CD4-positive, alpha-beta T cell treated with Interleukin-2 at 100 ng/mL for 4 hours (primary cell): ENCODE measurements at places on chromosomes 12 and 14.

- no peak for DNase-seq
Measured at GRCh38 chr12:29739279-29739991, 44.3 kb downstream of the TMTC1 start.

DNA sequence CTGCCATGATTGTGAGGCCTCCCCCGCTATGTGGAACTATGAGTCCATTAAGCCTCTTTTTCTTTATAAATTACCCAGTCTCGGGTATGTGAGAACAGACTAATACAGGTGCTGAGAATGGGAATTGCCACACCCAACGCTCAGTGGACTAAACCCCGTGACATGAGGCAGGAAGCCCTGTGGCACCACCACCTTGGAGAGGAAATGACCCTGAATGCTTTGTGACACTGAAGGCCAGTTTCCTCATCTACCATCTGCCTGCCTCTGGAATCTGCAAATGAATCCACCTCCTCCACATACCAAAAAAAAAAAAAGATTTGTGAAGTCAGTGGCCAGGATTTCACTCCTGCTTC lies 41.6 kb downstream of the NT5DC3 start:
- no peak for DNase-seq

DNA sequence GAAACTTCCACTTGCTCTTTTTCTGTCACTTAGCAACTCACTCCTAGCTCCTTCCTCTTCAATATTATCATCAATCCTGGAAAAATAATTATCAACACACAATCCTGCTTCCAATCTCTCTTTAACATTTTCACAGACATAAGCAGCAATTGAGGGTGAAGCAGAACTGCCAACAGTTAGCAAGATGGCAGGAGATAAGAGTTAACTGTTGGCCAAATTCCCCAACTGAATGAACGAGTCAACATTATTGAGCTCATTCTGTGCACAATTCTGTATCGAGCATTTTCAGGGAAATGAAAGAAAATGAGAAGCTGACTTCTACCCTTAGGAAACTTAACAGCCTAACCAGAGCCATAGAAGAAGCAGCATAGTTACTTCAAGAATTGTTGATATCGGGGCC lies 152.0 kb downstream of the KCNA5 start:
- DNase-seq: no peak

DNA sequence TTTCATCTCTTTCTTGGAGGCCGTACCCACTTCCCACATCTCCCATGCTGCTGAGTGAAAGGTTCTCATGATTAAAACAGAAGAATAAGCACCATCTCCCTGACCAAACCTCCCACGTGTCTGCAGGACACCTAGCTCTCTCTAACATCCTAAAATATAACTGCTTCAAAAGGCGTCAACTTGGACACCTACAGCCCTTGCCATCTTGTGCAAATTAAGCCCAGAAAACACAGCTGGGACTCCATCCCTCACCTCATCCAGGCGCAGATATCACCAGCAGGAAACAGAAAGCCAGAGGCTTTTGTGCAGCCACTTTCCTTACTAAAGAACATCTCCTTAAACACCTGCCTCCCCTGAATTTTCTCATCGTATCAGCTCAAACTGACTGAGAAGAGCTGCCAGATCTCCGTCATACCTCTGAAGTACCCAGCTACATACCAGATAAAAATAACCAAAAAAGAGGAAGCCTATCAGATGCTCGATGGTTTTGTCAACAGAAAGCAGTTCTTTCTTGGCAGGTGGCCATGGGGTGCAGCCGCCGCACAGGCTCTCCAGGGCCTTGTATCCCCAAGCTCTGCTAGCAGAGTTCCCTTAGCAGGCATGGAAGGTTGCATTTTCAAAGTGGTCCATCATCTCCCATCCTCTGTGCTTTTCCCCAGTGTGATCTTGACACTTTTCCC lies 28.8 kb downstream of the MAP3K9 start:
- no peak for DNase-seq

DNA sequence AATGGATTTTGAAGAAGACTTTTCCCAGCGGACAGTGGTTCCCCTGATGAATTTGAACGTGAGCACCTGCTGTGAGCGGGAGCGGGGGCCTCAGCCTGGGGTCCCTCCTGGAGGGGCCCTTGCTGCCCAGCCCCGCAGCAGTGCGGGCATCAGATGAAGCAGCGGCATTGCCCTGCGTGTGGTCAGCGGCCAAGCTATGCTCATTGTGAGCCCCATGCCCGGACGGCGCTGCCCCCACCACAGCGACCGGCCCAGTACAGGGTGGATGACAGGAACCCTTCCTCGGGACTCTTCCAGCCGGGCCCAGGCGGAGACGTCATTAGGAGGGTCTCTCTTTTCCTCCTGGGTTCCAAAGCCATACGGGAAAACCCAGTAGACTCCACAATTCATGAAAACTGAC lies 3.5 kb downstream of the LRCOL1 start:
- DNase-seq: no peak

DNA sequence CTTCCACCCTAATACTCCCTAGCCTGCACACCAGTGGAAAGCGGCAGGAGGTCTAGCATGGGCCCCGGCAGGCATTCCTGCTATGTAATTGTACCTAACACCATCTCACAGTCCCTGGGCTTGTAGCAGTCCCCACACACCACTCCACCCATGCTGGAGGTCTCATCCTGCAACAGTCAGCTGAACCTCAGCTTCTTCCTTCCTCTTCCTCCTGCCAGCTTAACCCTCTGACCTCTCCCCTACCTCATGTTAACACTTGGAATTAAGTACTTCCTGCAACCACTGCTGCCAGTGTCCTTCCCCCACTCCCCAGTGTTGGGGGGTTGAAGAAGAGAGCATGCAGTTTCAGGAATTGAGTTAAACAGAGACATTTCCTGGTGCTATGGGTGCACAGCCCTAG lies 7.6 kb downstream of the ADCY4 start:
- DNase-seq: no peak

GRCh38 chr12:109772622-109773321 lies 59.1 kb downstream of the FAM222A start:
- DNase-seq: no peak

- DNase-seq: no peak
Measured at GRCh38 chr12:45547132-45547531, 182.4 kb upstream of the ARID2 start.

DNA sequence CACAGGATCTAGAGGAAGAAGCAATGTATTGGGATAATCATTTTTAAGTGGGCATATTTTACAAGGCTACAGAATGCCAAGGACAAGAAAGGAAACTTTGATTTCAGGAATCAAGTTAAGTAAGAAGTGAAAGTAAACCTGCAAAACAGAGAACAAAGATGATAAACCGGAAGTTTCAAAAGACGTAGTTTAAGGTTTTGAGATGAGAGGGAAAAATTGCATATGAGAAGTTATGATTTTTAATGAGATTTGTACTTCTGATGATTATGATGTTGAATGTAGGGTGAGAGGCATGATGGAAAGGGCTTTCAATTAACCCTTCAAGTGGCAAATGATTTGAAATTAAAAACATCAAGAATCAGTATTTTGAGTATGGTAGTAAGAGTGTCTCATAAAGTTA lies 134.9 kb downstream of the CAPZA3 start:
- DNase-seq: no peak

DNA sequence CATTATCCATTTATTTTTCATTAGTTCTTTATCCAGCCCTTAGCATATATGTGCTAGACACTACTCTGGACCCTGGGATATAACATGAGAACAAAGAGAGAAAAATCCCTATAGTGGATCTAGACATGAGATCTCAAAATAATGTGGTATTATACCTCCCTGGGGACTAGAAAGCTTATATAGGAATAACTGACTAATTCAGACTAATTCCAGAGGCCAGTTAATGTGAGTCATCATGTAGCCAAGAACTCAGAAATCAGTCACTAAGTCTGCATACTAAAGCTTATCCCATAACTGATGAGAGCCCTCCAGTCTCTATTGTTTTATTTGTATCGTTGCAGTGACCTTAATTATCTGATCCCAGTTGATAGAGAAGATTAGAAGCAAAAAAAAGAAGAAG lies 267.1 kb upstream of the RGS6 start:
- no peak for DNase-seq

DNA sequence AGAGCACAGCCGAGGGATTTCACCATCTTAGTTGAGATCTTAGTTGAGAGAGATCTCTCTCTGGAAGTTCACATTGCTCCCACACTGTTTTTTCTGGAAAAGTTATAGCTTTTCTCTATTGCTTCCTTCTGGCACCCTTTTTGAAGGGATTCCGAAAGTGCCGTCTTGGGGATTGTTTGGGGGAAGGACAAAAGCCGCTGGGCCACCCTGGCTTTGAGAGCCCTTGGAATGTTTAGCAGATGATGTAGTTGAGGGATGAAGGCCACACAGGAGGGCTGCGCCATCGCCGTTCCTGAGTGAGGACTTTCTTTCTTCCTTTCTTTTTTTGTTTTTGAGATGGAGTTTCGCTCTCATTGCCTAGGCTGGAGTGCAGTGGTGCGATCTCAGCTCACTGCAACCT lies 17.7 kb downstream of the PLEKHG3 start:
- DNase-seq: no peak

DNA sequence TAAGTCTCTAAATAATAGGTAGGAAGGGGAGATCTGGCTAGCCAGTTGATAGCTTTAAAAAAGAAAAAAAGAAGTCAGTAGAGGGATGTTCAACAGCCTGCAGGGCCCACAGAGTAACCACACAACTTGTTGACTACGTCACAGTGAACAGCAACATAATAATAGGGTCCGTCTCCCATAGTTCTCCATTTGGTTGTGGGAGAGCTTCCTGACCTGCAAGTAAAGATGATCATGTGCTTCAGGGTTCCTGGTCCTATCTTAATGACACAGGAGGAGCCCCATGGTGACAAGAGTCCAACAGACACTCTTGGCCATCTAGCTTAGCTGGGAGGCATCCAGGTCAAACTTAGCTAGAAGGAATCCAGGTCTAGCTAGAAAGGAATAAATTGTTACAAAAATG lies 36.2 kb downstream of the FGD6 start:
- DNase-seq: no peak

GRCh38 chr14:49984424-49984823 lies 91.5 kb downstream of the ARF6 start:
- no peak for DNase-seq

GRCh38 chr14:102665621-102666020 lies 73.2 kb downstream of the RCOR1 start:
- DNase-seq: no peak
